ENCODE measurements at places on chromosomes 3 and 15. TPM values are rescaled to one million over a fixed set of nuclear protein-coding genes. Genes with fewer than 3 reads are reported as not detected.

The LYSMD2 gene
- total RNA-seq: 7.2 TPM

The LIPC gene
- total RNA-seq: not detected

The CFAP44 gene
- 3.3 TPM for total RNA-seq

The FMN1 gene
- 0.59 TPM for total RNA-seq

The RPP25 gene
- total RNA-seq: 13.6 TPM

The IL5RA gene
- not detected for total RNA-seq

The STX19 gene
- total RNA-seq: not detected

The TTLL13 gene
- not detected for total RNA-seq

The PROS1 gene
- total RNA-seq: 38.6 TPM

The ALDH1L1 gene
- total RNA-seq: not detected

The ATP13A4 gene
- under 0.01 TPM for total RNA-seq

The DNAH12 gene
- total RNA-seq: under 0.01 TPM

The CLDN18 gene
- total RNA-seq: not detected

The TICRR gene
- 6.2 TPM for total RNA-seq

The DNAH1 gene
- 6.6 TPM for total RNA-seq

The NEDD4 gene
- 47.7 TPM for total RNA-seq

Measured in subcutaneous preadipocyte (primary cell).